Iris pigment epithelial cell (primary cell): ENCODE measurements at places on chromosomes 4 and X.
A peak's percentile ranks its signal among the peaks of the same experiment; 100 is the strongest.

DNA sequence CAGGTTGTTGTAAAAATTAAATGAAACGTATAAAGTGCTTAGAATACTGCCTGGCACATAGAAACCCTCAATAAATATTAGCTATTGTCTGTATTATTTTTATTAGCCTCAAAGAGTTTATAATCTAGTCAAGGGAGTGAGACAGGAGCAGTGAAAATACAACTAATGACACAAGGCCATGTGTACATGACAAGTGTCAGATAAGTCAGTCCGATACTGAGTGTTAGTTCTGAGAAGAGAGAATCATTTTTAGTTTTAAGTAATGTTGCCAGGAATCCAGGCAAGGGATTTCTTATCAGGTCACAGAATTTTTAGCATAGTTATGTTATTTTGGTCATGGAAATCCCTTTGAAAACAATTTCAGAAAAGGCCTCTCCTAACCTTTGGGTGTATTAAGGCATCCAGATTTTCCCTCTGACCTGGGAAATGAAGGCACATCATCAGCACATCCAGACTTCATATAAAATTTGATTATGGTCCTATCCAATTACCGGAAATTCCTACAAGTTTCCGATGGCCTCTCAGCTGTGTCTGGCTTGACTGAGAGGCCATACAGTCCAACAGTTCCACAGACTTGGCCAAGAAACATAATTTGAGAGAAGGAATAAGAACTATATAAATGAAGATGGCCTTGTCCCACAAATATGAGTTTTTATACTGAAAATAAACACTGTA, 35.7 kb downstream of the PPARGC1A start:
- DNase-seq: no peak

- DNase-seq: no peak
These were observed 80.3 kb downstream of the LNX1 start for GRCh38 chr4:53511014-53511413.

DNA sequence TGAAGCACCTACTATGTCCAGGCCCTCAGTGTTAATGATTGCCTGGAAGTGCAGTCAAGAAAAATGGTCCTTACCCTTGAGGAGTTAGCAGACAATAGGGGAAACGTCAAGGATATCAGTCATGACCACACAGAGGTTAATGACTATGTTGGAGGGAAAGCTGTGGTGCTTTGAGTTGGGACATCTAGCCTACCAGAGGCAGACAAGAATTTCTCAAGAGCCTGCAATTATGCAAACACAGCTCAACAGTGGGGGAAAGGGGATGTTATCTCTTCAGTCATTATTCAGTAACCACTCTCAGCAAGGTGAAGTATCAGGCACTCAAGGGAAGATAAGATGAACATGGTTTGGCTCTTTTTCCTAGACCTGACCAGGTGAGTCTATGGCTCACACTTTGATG, 7.0 kb upstream of the FGFBP1 start:
- DNase-seq: peak; percentile 15

DNA sequence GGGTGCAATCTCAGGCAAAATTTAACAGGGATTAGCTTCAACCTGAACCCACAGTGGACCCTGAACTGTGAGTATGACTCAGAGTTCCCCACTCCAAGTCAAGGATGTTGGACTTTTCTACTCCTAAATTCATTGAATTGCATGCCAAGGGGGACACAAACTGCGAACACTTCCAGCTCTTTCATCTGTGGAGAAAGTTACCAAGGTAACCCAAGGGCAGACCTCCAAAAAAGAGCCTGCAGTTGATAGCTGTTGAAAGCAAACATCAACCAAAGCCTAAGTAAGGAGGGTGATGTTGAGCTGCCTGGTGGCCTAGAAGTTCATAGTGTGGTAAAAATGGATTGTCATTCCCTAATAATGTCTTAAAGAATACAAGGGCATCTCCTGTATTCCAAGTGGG, 1242.9 kb downstream of the C4orf33 start:
- DNase-seq: no peak

- DNase-seq: no peak
These were observed 31.6 kb downstream of the TIGD2 start for GRCh38 chr4:89142691-89143669.
